ENCODE measurements at places on chromosomes 4 and X. TPM values are rescaled to one million over a fixed set of nuclear protein-coding genes. Genes with fewer than 3 reads are reported as not detected.

DNA sequence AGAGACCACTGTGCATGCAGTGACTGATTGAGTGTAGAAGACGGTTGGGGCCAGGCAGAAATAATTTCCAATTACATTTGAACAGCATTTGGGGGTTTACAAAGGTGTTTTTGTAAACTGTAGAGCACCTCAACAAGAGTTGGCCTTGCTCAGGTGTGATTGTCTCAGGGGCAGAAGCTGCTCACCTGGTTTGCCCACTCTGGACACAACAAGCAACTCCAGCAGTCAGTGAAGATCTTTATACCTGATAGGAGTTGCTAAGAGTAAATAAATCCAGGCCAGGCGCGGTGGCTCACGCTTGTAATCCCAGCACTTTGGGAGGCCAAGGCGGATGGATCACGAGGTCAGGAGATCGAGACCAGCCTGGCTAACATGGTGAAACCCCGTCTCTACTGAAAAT lies 221.3 kb downstream of the RAB28 start:
- no peak for DNase-seq

- DNase-seq = no peak
Measured at GRCh38 chr4:128766781-128767180, 42.7 kb upstream of the JADE1 start.

DNA sequence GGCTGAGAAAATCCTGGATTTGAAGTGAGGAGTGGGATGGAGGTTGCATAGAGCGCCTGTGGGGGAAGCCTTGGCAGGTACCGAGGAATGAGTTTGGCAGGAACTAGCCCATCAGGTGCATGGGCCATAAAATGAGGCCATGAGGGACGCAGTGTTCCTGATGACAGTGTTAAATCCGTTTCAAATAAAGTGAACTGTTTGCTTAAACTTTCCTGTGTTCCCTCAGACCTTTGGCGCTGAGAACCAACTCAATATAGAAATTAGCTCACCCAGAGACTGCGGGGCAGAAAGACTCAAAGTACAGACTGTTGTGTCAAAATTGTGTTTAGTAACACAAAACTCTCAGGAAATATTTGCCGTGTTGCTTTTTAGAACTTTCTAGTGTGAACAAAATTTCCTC lies 250.0 kb upstream of the NR3C2 start:
- no peak for DNase-seq

The MAGEC1 gene
- total RNA-seq = 0.05 TPM

The TEX13C gene
- total RNA-seq = not detected

The TKTL1 gene
- not detected for total RNA-seq

The SYTL5 gene
- total RNA-seq = not detected

The RASL11B gene
- not detected for total RNA-seq

The NOCT gene
- 14.9 TPM for total RNA-seq

The S100G gene
- total RNA-seq = not detected

Measured in GM12878 (cell line).